Stimulated activated CD8-positive, alpha-beta memory T cell treated with anti-CD3 and anti-CD28 coated beads, Interleukin-7, amount 100 ng/mL, for 1 hour (primary cell): ENCODE measurements at places on chromosomes 4 and X.

- DNase-seq = no peak
Measured at GRCh38 chr4:87134122-87134521, 86.3 kb downstream of the KLHL8 start.

DNA sequence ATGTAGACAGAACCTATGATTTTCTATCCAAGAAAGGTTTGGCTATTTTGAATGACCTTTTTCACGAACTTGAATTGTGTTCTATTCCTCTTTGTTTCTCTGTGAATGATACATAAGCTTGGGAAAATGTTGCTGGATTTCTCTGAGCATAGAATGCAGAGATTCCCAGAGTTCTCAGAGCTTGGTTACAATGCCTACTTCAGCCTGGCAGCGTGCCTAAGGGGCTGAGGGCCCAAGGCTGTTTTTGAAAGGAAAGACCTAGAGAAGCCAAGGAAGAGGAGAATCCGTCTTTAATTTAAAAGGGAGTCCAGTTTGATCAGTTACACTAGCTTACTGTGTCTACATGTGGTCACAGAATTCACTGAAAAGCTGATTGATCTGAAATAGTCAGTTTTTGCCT lies 55.3 kb upstream of the CXorf51B start:
- DNase-seq = no peak

DNA sequence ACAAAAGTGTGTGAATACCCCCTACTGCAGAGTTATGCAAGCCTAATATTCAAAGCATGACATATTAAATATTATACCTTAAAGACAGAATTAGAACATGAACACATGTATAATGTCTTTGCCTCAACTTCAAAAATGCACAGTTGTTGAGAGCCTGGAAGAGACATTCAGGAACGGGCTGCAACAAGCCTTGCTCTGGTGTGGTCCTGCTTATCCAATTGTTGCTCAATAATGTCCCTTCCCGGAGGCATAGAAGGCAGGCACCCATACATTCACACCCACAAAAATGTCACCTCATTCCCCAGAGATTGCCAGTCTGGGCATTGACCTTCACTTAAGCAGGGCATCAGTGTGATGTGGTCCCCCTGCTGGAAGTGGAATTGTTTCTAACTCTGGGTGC lies 238.8 kb downstream of the CBR4 start:
- no peak for DNase-seq

- DNase-seq = no peak
Measured at GRCh38 chr4:26839016-26839415, 21.6 kb upstream of the STIM2 start.

DNA sequence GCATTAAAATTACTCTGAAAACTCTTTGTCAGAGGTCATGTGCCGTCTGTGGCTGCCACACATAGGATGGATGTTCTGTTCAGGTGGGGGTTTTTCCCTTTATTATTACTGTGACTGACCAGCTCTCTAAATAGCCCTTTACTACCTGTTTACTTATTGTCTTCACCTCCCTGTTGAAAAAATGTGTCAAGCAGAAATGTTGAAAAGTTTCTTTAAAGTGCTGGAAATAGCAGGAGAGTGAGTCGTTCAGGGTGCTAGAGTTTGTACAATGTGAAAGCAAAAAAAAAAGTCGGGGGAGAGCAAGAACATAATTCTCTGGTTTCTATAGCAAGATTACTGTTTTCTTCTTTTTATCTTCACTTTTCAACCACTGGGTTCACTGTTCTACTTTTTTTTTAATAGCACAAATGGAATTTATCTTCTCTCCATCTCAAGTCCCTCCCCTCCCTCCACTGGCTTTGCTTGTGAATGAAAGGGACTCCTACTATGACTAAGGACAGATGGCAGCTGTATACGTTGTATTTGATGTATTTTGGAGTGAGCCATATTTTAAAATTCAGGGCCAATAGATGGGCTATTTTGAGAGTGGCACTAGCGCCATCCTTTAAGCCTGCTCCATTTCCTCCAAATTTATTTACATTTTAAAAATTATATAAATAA lies 33.3 kb downstream of the ARX start:
- no peak for DNase-seq

DNA sequence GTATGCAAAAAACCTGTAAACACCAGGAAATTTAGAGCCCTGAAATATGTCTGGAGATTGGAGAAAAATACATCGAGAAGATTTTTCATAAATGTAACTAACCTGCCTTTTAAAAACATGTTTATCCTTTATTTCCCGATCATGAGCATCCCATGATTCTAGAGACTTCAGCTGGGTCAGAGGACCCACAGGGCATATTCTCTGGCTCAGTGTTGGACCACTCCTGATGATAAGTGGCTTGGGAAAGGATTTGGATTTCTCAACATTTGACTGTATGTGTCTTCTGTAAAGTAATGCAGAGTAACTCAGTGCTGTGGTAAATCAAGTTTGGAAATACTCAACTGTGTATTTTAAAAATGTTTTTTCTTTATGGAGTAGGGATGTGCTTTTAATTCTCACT lies 40.0 kb upstream of the ANK2 start:
- no peak for DNase-seq

DNA sequence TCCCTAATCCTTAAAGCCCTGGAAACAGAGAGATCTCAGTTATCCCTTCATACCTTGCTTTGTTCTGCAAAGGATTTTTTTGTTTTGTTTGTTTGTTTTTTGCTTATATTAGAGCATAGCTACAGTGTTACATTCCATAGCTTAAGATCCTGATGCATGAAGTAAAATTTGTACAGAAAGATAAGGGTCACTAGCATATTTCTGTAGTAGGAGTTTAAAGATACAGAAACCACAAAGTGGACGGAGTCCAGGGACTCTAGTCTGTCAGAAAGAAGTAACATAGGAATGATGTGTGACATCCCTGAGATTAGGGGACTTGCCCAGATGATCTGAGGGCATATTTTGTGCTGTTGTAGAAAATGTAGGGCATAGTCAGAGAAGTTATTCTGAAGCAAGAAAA lies 151.9 kb upstream of the PLAC1 start:
- no peak for DNase-seq

GRCh38 chrX:9285342-9285771 lies 179.5 kb upstream of the TBL1X start:
- DNase-seq = no peak

DNA sequence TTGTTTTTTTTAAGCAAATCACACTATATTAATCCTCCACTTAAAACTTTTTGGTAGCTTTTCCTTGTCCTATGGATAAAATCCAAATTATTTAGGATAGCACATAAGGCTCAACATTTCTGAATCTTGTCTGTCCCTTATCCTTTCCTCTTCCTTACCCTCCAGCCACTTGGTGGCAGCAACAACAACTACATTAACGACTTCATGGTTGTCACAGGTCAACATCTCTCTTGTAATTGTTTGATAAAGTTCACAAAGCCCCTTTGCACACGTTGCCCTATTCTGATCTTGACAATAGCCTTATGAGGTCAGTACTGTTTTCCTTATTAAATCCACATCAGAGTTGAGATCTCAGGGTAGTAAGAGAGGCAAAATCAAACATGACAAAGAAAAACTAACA lies 269.0 kb upstream of the PABPC4L start:
- DNase-seq = no peak

DNA sequence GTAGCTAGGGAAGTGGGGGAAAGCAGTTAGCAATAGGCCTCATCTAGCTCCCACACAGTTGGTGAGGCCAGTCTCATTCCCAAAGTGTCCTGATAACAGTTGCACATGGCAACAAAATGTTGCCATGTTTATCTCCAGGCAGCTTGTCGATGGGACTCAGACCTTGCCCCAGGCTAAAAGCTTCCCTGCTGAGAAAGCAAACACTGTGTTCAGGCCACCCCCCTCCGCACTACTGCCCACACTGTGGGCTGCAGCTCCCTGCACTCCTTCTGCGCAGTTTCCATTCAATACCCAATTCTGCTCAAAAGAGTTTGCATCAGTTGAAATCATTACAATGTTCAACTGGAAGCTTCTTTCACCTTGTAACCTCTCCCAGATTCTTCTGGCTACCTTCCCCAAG lies 287.8 kb upstream of the GK2 start:
- DNase-seq = no peak
